ENCODE measurements at places on chromosomes 6 and 20.

- no peak for DNase-seq
Measured at GRCh38 chr6:17705428-17705777, 1.3 kb downstream of the NUP153 start.

DNA sequence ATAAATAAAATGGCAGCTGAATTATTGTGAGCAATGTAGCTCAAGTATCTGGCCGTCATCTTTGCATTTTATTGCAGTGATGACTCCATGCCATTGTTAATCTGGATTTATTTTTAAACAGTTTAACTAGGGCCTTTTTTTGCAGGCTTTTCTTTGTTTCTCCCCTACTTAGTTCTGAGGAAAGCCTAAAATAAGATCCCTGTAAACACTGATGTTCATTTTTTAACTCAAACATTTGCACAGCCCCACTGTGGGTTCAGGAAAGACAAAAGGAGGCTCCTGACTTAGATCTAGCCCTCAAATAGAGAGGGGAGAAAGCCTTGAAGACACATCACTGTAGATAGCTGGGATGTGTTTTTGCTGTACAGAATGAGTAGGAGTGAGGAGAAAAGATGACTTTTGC lies 69.2 kb downstream of the PLEKHG1 start:
- no peak for DNase-seq

- DNase-seq: no peak
Measured at GRCh38 chr6:80382811-80383210, 276.3 kb downstream of the BCKDHB start.

- DNase-seq: no peak
Measured at GRCh38 chr20:23200413-23200812, 114.3 kb upstream of the CD93 start.

DNA sequence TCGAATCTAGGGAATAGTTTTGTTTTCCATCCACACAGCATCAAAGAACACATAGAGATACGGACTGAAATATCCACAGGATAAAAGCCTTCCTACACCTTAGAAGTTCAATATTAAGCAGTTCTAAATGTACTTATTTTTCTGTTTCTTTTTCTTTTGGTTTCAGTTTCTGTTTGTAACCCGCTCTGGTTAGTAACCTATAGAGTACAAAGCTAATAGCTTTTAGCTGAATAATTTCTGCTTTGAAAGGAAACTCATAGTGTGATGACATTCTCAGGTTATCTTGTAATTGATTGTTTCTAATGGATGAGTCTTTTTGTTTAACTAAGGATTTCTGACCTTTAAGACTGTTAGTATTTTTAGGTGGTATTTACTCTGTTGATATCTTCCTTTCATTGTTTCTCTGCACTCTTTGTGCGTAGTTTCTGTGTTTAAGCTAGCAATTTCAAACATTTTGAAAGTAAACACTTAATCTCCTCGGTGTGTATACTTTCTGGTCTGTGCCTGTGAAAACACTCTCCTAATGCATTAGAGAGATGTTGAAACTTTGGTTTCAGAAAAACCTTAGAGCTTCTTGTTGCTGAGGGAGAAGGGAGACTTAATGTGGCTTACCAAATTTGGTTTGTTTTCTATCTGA lies 385.5 kb downstream of the HDGFL1 start:
- no peak for DNase-seq

GRCh38 chr6:129342243-129342642 lies 367.7 kb downstream of the ARHGAP18 start:
- DNase-seq: no peak

GRCh38 chr6:32852018-32852843 lies 1.3 kb downstream of the TAP1 start:
- no peak for DNase-seq

GRCh38 chr6:19209202-19209601 lies 628.0 kb upstream of the ID4 start:
- no peak for DNase-seq

GRCh38 chr6:125257351-125257750 lies 44.4 kb downstream of the HDDC2 start:
- DNase-seq: no peak

- no peak for DNase-seq
Measured at GRCh38 chr20:44137266-44137801, 49.7 kb downstream of the JPH2 start.

DNA sequence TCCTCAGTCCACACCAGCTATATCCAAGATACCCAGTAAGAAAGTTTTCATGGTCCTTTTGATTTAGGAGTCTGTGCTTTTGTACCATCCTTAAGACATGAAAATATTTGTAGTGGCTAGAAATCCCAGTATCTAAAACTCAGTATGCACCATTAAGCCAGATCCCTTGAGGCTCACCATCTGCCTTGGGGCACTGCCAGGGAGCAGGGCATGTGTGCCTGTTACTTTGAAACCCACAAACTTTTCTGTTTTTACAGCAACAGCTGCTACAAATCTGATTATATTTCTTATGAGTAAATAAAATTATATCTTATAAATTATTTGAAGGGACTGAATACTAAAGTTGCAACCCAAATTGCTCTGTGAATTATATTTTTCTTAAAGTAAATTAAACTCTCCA lies 290.5 kb upstream of the MANEA start:
- no peak for DNase-seq

DNA sequence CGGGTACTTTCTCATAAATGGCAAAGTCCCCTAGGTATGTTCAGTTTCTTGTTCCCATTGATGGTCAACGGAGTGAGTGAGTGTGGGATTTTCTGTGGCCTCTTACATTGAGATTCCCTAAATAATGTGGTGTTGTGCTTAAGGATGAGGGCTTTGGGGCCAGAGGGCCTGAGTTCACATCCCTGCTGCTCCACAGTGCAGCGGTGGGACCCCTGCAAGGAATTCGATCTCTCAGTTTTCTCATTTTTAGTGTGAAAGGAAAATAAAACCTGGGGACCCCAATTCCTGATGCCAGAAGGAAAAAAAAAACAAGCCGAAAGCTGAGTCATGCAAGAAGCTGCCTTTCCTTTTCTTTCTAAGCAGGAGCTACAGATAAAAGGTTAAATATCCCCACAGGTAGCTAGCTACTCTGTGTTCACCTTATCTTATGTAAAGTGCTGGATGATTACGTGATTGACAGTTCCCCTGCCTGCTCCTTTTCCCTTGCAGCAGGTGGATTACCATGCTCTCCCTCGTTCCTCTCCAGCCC lies 120.2 kb upstream of the CLDN20 start:
- no peak for DNase-seq

DNA sequence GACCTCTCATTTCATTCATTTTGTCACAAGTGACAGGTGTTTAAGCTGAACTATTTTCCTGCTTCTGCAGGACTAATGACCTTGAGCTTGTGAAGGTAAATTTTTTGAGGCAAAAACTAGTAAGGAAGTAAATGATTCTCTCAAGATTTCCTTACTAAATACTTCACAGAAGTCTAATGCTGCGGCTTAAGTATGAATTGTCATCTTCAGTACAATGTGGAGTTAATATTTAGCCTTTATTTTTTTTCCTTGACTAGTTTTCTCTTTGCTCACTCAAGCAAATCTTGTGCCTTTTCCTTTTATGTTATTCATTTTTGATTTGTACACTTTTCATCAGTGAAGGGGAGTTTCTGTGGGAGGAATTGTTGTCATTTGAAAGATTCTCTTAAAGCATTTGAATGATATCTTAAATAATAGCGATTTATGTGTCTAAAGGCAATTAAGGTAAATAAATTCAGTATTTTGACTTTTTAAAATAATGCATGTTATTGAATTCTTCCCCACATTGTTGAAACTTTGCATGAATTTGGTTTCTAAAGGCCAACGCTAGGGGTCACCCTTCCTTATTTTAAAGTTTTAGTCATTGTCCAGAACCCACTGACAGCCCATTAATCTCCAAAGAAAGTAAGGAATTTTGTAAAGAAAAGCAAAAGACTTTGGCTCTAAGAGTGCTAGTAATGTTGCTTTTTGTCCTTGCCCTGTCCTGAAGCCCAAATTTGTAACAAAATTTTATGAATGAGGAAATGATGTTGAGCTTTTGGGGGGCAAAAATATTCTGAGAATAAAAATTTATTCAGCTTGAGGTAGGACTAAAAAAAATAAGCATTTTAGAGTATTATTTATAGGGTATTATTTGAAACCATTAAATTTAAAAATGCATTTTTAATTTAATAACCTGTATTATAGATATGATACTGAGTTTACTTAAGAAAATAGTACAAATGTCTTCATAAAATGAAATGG lies 157.4 kb upstream of the LAMA2 start:
- DNase-seq: no peak

GRCh38 chr6:45416700-45417099 lies 39.0 kb upstream of the SUPT3H start:
- no peak for DNase-seq

GRCh38 chr6:7721649-7722048 lies 4.2 kb upstream of the BMP6 start:
- DNase-seq: no peak

GRCh38 chr6:46687619-46688097 lies at the start of gene TDRD6:
TSS of gene TDRD6 (plus strand) at chr6:46687885. CDS start at chr6:46688129, 244 bp downstream.
- no peak for DNase-seq

- no peak for DNase-seq
Measured at GRCh38 chr20:20229595-20229994, 138.3 kb upstream of the INSM1 start.

DNA sequence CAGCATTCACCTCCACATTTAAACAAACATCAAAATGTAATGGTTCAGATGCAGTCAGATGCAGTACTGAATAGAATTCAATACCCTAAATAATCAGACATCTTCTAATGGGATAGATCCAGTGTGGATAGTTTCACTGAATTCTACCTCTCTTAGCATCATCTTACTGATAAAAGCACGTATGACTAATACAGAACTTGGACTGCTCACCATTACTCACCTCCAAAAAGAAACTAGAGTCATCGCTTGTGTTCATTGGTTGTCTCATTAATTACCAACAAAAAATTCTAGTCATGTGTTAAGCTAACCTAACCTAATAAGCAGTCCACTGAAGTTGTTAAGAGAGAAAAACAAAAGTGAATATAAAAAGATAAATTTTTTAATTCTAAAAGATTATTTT lies 165.9 kb upstream of the IRAK1BP1 start:
- no peak for DNase-seq

GRCh38 chr6:24990236-24990845 lies 54.6 kb upstream of the RIPOR2 start:
- no peak for DNase-seq

- no peak for DNase-seq
Measured at GRCh38 chr6:144295211-144295610, 10.1 kb downstream of the UTRN start.

DNA sequence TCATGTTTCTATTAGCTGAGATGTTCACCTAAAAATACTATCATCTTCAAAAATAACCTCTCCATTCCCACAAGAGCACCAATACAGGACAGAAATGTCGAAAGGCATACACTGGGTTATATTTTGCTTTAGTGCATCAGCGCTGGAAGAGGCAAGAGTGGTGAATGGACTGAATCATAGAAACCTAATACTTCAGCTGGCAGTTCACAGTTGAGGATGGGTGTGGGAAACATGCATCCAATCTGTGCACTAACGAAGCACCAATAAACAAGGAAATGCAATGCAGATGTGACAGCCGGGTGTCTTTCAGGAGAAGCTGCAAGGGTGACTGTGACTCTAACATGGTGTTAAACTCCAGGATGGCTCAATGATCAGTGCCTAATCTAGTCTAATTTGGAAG lies 365.8 kb downstream of the ESR1 start:
- DNase-seq: no peak

DNA sequence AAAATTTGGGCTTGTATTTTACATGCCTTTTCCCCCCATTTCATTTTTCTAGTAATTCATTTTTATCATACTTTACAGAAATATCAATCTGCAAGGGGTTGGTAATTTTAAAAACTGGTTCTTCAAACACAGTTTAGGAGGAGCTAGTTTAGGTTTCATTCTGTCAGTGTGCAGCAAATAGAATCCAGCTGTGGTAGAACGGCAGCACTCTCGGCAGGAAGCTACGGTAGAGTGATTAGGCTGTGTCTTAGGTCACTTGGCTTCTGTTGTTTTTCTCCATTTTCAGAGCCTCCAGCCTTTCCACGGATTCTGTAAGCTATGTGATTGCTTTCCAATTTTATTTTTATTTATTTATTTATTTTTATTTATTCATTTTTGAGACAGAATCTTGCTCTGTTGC lies 32.7 kb downstream of the TLDC2 start:
- DNase-seq: no peak

GRCh38 chr20:24588047-24588635 lies 118.7 kb downstream of the SYNDIG1 start:
- DNase-seq: no peak

- DNase-seq: no peak
Measured at GRCh38 chr6:12099623-12100338, 87.7 kb downstream of the HIVEP1 start.

DNA sequence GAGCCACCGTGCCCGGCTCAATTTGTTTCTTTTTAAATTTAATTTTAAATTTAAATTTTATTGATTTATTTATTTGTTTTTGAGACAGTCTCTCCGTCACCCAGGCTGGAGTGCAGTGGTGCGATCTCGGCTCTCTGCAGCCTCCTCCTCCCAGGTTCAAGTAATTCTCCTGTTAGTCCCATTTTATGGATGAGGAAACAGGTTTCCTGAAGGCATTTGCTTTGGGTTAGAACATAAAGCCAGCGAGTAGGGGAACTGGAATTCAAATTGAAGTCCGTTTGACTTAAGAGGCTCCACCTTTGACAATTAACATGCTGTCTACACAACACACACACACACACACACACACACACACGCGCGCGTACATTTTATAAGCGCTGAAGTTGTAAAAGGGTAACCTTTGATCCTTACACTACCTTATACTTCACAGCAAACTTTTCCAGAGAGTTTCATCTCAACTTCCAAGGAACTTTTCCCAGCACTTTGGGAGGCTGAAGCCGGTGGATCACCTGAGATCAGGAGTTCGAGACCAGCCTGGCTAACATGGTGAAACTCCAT lies 232.0 kb downstream of the BCAS1 start:
- no peak for DNase-seq

DNA sequence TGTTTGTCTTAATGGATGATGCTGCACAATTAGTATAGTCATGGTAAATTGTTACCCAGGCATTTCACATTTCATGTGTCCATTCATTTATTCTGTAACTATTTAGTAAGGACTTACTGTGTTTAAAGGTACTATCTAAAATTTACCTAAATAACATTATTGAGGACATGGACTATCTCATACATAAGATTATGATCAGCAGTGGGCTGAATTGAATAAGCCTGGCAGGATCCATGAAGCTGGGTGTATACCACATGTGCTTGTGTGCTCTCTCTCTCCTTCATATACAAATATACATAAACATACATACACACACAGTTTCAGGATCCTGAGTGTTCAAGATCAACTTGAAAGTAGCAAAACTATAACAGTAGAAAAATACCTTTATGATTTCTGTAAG lies 595.4 kb downstream of the EPM2A start:
- no peak for DNase-seq

- no peak for DNase-seq
Measured at GRCh38 chr6:110041830-110042229, 63.7 kb downstream of the GPR6 start.

All from activated CD8-positive, alpha-beta memory T cell treated with anti-CD3 and anti-CD28 coated beads for 4 hours (primary cell).